ENCODE measurements at places on chromosomes 6 and 20. TPM values are rescaled to one million over a fixed set of nuclear protein-coding genes. Genes with fewer than 3 reads are reported as not detected.

The TUBB1 gene
- not detected for polyA plus RNA-seq

The ZNF334 gene
- polyA plus RNA-seq: 8.8 TPM

DNA sequence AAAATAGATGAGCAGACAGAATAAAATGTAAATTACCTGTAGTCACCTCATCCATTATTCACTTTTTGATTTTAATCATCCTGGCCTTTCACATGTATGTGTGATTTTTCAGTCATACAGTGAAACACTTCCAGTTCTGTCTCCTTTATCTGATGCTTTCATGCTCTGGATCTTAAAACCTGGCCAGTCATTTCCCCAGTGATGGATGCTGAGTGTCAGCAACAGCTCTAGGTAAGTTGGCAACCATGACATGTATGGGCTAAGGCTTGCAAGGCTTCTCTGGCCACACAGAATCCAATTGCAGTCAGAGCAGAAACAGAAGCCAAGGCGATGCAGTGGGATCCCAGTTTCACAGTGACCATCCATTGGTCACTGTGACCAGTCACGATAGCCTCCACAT, 35.8 kb downstream of the FBXO9 start:
- no peak for DNase-seq

- no peak for DNase-seq
These were observed 92.0 kb downstream of the JAG1 start for GRCh38 chr20:10581823-10582222.

The TCP11 gene
- not detected for polyA plus RNA-seq

The RSPO4 gene
- 0.41 TPM for polyA plus RNA-seq

The KIAA1586 gene
- 11.5 TPM for polyA plus RNA-seq

The PAX1 gene
- not detected for polyA plus RNA-seq

Measured in hepatocyte (in vitro differentiated cells).